ENCODE measurements at places on chromosomes 16 and 17.

GRCh38 chr17:42424991-42425610, 2.0 kb upstream of the CAVIN1 start:
- DNase-seq = no peak

GRCh38 chr17:9985646-9986045, 80.6 kb upstream of the RCVRN start:
- DNase-seq = no peak

DNA sequence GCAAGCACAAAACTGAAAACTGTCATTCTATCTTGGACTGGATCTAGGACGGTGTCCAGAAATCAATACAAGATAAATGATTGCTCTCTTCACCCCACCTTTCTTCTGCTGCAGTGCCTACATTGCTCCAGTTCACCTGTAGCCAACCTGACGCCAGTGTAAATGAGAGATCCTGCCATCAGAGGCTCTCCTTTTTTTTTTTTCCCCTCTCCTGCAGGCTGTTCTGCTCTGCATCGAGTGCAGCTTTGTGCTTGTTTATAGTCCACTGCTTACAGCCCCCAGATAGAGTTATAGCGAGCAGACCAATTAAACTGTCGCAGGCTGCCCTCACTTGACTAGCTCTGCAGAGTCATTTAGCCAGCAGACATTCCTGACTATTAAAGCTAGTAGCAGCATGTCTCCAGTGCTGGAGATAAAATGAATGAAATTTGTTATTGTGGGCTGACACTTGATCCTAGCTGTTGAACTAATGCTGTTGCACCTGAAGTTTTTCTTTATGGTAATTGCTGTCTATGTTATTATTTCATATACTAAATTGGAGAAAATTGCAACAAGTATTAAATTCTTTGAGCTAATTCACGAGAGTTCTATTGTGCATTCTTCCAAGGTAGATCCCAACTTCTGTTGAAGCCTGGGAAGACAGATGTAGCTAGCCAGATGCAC, 257.1 kb downstream of the FTO start:
- no peak for DNase-seq

- no peak for DNase-seq
Measured at GRCh38 chr17:41965694-41966462, 717 bp upstream of the CNP start.

GRCh38 chr16:1299012-1299867, 10.2 kb upstream of the UBE2I start:
- DNase-seq = no peak

Data from cardiac septum (tissue), 1 donor.